ENCODE measurements at places on chromosomes 6 and 20.

GRCh38 chr20:64080813-64081623 lies 1.1 kb downstream of the OPRL1 start:
- DNase-seq, result no peak

DNA sequence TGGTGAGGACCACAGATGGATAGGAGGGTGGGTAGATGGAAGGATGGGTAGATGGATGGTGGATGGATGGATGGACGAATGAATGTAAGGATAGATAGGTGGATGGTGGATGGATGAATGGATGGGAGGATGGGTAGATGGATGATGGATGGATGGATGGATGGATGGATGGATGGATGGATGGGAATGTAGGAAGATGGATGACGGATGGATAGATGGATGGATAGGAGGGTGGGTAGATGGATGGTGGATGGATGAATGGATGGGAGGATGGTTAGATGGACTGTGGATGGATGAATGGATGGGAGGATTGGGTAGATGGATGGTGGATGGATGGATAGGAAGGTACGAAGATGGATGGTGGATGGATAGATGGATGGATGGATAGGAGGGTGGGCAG lies 51.1 kb downstream of the BPIFB1 start:
- no peak for DNase-seq

DNA sequence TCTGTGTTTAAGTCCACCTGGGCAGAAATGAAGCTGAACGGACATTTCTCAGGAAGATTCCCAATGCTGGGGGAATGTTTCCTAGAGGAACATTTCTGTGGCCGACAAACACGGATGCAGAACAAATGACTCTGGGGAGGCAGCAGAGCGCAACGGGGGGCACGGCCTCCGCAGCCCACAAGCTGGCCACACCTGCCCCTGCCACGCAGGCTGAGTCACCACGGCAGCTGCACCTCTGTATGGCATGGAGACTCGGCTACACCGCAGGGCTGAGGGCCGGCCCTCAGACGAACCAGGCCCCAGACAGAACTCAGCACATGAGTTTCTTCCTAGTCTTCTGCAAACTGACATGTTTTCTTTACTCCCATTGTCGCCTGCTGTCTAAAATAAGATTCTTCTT lies 10.0 kb upstream of the PRR18 start:
- no peak for DNase-seq

GRCh38 chr6:169702840-169703246 lies 917 bp downstream of the C6orf120 start:
- DNase-seq, result peak; percentile 59

GRCh38 chr20:58995461-58996225 lies 11.4 kb downstream of the CTSZ start:
- no peak for DNase-seq

GRCh38 chr6:108675226-108676200 lies 114.8 kb downstream of the FOXO3 start:
- no peak for DNase-seq

DNA sequence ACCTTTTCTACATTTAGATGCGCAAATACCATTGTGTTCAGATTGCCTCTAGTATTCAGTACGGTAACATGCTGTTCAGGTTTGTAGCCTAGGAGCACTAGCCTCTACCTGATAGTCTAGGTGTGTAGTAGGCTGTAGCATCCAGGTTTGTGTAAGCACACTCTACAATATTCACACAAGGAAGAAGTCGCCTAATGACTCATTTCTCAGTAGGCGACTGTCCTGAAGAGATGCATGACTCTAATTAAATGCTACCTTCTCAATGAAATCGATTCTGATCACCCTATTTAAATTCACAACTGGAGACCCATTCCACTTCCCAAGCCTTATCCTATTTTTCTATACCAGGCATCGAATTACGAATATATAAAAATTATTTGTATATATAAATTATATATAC lies 1.3 kb downstream of the MCUR1 start:
- DNase-seq, result no peak

Measured in activated CD4-positive, alpha-beta T cell treated with anti-CD3 and anti-CD28 coated beads for 48 hours (primary cell).